Fibroblast of mammary gland (primary cell): ENCODE measurements at places on chromosomes 1 and 21.

- peak; percentile 90 for DNase-seq
Observed at GRCh38 chr1:56123421-56123820, 455.9 kb downstream of the PLPP3 start.

DNA sequence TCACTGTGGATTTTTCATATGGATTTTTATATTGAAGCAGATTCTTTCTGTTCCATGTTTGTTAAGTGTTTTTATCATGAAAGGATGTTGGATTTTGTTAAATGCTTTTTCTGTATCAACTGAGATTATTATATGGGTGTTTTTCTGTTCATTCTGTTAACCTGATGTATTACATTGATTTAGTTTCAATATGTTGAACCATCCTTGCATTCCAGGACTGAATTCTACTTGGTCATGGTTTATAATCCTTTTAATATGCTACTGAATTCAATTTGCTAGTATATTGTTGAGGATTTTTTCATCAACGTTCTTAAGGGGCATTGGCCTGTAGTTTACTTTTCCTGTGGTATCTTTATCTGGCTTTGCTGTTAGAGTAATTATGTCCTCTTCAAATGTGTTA, 55.8 kb downstream of the CCDC30 start:
- DNase-seq = peak; percentile 2

DNA sequence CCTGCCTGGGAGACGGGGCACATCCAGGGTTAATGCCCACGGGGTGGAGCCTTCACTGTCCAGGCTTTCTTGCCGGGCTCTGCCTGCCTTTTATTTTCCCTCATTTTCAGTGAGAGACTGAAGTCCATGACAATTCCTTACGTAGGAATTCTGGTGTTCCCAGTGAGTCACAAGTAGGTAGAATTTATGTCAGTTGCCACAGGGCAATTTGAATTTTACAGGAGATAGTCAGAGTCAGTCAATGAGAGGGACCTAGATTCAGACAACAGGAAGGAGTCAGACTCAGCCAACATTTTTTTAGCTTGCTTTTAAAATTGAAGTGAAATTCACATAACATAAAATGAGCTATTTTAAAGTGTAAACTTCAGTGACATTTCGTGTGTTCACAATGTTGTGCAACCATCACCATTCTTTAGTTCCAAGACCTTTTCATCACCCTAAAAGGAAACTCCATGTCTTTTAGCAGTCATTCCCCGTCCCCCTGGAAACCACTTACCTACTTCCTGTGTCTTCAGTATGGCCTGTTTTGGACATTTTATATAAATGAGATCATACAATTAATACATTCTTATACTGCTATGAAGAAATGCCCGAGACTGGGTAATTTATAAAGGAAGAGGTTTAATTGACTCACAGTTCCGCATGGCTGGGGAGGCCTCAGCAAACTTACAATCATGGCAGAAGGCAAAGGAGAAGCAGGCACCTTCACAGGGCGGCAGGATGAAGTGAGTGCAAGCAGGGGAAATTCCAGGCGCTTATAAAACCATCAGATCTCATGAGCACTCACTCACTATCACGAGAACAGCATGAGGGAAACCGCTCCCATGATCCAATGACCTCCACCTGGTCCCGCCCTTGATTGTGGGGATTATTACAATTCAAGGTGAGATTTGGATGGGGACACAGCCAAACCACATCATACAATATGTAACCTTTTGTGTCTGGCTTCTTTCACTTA, 14.6 kb downstream of the AJAP1 start:
- DNase-seq = peak; percentile 56

DNA sequence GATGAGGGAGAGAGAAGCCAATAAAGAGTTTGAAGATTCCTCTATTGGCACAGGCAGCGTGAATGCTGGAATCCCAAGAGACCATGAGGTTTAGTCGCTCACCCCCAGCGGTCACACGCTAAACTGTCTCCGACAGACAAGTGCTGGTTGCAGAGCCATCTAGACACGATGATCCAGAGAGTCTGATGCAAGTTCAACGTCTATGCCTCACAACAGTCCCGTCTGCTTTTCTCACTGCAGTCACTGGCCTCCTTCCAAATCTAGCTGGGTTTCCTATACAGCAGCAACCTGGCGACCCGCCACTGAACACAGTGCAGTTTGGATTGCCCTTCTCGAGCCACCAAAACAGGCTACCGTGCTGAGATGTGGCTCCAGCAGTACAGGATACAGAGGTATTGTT, 98.6 kb upstream of the KRTAP19-8 start:
- peak; percentile 57 for DNase-seq

GRCh38 chr1:183029591-183030000, 6.4 kb downstream of the LAMC1 start:
- peak; percentile 87 for DNase-seq
